ENCODE measurements at places on chromosomes 1 and 21. TPM values are rescaled to one million over a fixed set of nuclear protein-coding genes. Genes with fewer than 3 reads are reported as not detected.
A peak's percentile ranks its signal among the peaks of the same experiment; 100 is the strongest.

DNA sequence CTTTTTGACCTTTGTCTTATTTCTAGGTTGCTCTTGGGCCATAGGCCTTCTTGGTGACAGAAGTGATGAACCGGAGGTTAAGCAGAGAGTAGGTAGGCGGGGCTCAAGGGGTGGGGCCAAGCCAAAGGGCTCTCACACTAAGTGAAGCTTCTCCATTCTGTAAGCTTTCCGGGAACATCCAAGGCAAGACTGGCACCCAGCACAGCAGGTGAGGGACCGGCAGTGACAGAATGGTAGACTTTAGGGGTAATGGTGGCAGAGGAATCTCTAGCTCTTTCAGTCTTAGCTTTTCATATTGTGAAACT lies at the start of gene TNFAIP8L2:
TNFAIP8L2 (plus strand) TSS at position 135 of the 305 bp plus-strand sequence. CDS start 2,049 bp downstream, outside the sequence.
- DNase-seq = peak; percentile 65

GRCh38 chr1:15000671-15001070 lies 152.9 kb upstream of the TMEM51 start:
- no peak for DNase-seq

- DNase-seq = no peak
These were observed 25.1 kb upstream of the KNCN start for GRCh38 chr1:46576596-46576995.

KCNK1 gene
- 5.2 TPM for total RNA-seq

OTUD7B gene
- 48.2 TPM for total RNA-seq
